ENCODE measurements at places on chromosomes 2 and 18. TPM values are rescaled to one million over a fixed set of nuclear protein-coding genes. Genes with fewer than 3 reads are reported as not detected.

- peak; percentile 27 for ATAC-seq
These were observed 37.9 kb downstream of the PMS1 start for GRCh38 chr2:189821953-189822748.

GRCh38 chr18:64747803-64748202, 598.9 kb upstream of the LINC00305 start:
- no peak for ATAC-seq

Gene DOCK10
- total RNA-seq: 2.2 TPM

GRCh38 chr2:158253170-158253569, 151.5 kb downstream of the UPP2 start:
- ATAC-seq: no peak

DNA sequence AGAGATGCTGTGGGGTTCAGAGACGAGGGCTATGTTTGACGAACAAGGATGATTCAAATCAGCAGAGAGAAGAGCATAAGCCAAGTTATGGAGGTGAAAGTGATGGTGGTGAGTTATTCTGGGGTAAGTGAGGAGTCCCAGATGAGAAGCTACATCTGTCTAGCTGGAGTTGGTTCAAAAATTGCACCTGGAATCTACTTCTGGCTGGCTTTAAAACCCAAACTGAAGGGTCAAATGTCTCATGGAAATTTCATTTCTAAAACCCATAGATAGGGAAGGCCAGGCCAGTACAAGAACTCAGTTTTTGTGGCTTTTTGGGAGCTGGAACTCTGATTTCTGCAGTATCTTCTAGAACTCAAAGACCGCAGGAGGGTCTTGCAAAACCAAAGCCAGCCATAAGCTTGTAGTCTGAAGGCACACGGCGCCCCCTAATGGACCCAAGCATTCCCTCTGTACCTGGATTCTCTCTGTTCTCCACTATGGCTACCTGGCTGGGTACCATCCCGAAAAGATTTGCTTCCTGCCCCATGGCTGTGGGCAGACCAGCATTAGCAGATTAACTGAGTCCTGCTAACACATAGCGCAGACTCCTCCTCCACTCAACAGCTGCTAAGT, 229.1 kb upstream of the SLC14A2 start:
- peak; percentile 64 for ATAC-seq

- ATAC-seq: no peak
These were observed 56.9 kb upstream of the ACVR1C start for GRCh38 chr2:157685572-157685971.

DNA sequence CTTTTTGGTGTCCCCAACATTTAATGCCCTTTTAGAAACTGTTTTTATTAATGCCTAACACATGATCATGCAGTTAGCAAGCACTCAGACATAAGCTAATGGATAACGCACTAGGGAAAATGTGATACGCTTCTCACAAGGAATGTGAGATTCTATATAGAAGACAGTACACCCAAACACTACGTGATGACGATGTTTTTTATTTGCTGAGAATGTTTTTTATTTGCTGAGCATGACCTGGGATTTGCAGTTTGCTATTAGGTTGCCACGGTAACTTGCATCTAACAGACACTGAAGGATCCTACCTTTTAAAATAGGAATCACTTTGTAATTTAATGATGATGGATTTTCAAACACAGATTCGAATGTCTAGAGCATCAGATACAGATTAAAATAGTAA, 4.9 kb downstream of the SMC6 start:
- no peak for ATAC-seq

Gene HIBCH
- total RNA-seq: 38.0 TPM

Gene MFSD2B
- total RNA-seq: 1.4 TPM

GRCh38 chr2:20236496-20236895, 11.6 kb upstream of the SDC1 start:
- ATAC-seq: no peak

Gene ARMC9
- 23.4 TPM for total RNA-seq

- ATAC-seq: no peak
These were observed 701.0 kb downstream of the DCDC2C start for GRCh38 chr2:4404363-4404762.

Gene PTMA
- total RNA-seq: 1,457 TPM

Gene IL36G
- total RNA-seq: 0.54 TPM

DNA sequence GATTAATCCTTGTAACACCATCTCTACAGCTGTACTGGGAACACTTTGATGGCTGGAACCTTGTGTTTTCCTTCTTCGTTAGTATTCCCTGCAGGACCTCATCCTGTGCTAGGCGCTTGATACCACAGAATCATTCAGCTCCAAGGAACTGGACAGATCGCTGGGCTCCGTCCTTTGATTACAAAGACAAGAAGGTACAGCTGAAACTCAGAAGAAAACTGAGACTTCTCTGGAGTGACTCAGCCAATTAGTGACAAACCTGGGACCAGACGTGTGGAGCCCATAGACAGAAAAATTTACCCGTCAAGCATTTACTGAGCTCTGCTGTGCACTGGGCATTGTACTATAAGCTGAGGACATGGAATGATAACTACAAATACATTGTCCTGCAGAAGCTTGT, 67.3 kb downstream of the NCKAP5 start:
- ATAC-seq: no peak

- ATAC-seq: no peak
These were observed 24.2 kb upstream of the KLF11 start for GRCh38 chr2:10019174-10019573.

- peak; percentile 95 for ATAC-seq
These were observed 100.4 kb upstream of the LCLAT1 start for GRCh38 chr2:30346471-30347169.

DNA sequence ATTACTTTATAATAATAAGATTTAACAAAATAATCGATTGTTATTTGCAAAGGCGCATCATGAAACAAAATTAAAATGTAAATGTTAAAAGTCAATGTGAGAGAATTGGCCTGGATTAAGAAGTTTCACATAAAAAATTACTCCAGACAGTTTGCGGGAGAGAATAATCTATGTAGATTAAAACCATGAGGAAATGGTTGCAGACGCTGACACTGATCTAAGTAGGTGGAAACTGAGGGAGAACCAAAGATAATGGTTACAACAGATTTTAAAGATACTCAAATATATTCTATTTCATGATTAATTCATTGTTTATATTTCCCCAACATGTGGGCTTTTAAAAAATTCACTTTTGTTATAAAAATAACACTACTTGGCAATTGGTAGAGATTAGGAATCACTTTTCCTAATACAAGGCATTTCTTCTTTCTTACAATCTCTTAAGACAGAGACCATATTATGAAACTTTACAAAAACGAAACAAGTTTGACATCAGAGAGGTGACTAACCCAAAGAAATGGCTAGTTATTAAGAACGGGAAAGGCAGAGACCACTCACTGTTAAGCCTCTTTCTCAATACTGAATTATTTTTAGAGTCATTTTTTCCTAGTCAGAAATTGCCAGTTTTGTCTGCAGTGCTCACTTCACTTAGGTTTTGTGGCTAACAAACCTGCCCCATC, 1.6 kb downstream of the KANSL1L start:
- no peak for ATAC-seq

DNA sequence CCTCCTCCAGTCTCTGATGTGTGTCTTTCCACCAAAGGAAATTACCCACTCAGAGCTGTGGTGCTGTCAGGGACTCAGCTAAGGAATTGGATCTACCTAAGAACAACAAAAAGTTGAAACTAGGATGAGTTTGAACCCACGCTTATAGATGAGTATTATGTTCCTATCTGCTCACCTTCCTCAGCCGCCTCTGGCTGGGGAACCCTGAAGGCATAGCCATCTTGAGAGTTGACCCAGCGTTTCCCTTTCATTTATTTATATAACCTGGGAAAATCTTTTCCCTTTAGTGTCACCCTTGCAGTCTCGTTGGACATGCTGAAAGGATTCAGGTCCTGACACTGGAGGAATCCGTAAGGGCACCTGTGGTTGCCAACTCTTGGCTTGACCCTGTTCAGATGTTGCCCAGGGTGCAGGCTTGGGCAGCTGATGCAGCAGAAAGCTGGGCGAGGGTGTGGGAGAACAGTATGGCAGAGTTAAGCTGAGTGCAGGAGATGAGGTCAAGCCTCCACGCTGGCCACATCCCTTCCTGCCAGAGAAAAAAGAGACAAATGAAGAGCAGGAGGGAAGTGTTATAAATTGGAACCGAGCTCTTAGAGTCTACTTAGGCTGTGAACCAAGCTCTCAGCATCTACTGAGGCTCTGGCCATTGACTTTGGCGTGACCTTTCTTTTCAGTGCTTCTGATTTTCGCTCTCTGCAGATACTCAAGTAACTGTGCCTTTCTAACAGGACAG, 1.9 kb downstream of the CDH20 start:
- ATAC-seq: no peak

- ATAC-seq: no peak
These were observed 159.6 kb downstream of the LDLRAD4 start for GRCh38 chr18:13378150-13378549.

Gene KIF1A
- 130 TPM for total RNA-seq

- ATAC-seq: peak; percentile 67
These were observed 48.4 kb downstream of the TMEFF2 start for GRCh38 chr2:192146069-192147015.

GRCh38 chr2:102850888-102851287, 89.1 kb downstream of the TMEM182 start:
- ATAC-seq: no peak

GRCh38 chr2:181790716-181791649, 100.5 kb upstream of the ITPRID2 start:
- ATAC-seq: peak; percentile 26

DNA sequence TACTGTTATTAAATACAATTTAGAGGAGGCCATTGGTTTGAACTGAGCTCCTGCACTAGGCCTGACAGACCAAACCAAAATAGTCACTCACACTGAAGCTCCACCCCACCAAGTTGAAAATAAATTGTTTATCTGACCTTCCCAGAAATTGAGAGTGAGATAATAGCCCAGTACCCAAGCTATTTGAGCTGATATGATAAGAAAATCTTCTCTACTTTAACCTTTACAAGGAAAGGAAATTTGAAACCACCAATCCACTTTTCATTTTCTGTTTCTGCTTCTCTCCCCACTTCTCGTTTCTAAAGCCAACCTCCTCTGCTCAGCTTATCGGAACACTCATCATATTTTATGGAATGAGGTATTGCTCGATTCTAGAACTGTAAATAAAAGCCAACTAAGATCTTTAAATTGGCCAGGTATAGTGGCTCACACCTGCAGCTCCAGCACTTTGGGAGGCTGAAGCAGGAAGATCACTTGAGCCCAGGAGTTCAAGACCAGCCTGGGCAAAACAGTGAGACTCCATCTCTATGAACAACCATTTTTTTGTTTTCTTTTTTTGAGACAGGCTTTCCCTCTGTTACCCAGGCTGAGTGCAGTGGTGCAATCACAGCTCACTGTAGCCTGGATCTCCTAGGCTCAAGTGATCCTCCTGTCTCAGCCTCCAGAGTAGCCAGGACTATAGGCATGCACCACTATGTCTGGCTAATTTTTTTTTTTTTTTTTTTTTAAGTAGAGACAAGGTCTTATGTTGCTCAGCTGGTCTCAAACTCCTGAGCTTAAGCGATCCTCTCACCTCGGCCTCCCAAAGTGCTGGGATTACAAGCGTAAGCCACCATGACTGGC, 13.3 kb upstream of the GALM start:
- ATAC-seq: no peak

- ATAC-seq: peak; percentile 40
These were observed 21.5 kb upstream of the GALNT3 start for GRCh38 chr2:165815299-165816141.

DNA sequence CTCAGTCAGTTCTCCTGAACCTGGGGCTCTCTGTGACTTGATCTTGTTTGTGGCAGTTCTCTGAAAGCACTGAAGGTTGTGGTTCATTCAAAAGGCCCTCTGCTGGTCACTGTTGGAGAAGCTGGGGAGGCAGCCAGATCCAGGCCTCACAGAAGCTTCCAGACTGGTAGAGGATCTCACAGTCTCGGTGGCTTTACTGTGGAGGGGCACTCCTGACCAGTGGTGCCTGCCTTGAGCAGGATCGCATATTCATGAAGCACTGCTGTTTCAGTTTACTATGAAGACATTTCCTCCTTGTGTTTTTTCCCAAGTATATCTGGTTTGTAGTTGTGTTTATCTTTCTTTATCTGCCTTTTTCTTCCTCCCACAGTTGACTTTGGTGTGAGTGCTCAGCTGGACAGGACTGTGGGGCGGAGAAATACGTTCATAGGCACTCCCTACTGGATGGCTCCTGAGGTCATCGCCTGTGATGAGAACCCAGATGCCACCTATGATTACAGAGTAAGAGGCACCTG, 133.9 kb downstream of the MAP4K4 start:
- ATAC-seq: peak; percentile 93

DNA sequence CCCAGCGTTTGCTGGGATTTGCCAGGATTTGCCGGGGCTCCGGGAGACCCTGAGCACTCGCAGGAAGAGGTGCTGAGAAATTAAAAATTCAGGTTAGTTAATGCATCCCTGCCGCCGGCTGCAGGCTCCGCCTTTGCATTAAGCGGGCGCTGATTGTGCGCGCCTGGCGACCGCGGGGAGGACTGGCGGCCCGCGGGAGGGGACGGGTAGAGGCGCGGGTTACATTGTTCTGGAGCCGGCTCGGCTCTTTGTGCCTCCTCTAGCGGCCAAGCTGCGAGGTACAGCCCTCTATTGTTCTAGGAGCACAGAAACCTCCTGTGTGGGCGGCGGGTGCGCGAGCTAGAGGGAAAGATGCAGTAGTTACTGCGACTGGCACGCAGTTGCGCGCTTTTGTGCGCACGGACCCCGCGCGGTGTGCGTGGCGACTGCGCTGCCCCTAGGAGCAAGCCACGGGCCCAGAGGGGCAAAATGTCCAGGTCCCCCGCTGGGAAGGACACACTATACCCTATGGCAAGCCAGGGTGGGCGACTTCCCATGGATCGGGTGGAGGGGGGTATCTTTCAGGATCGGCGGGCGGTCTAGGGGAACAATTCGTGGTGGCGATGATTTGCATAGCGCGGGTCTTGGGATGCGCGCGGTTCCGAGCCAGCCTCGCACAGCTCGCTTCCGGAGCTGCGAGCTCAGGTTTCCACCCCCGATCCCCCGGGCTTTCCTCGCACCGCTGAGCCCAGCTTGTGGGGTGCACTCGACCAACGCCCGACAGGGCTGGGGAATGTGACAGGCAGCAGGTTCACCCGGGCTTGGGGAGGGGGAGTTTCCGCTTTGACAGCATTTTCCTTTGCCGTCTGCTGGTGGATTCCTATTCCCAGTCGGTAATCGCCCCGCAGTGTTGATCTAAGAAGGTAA, 2.8 kb downstream of the ONECUT2 start:
- peak; percentile 62 for ATAC-seq

Gene ZFAND2B
- 29.1 TPM for total RNA-seq

DNA sequence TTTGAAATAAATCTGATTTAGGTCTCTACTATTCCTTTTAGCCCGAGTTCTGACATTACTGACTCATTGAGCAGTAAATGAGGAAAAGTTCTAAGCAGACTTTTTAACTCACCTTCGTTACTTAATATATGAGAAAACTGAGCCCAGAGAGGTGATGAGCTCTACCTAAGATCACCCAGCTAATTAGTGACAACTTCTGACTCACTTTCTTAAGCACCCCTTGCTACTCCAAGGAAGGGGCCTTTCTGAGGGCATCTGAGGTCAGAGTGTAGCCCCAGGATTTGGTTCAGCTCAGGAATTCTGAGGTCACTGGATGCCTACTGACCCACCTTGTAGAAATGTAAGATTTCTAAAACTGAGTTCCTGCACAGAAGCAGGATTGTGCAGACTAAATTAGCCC, 102.2 kb upstream of the FZD5 start:
- ATAC-seq: no peak

GRCh38 chr2:23513872-23514793, 129.2 kb downstream of the KLHL29 start:
- no peak for ATAC-seq

- peak; percentile 27 for ATAC-seq
These were observed 304.7 kb upstream of the TMEFF2 start for GRCh38 chr2:192499476-192499875.

Gene MZT2A
- 96.1 TPM for total RNA-seq

GRCh38 chr2:16142383-16143361, 202.3 kb downstream of the MYCN start:
- ATAC-seq: no peak

Gene LCT
- 0.18 TPM for total RNA-seq
